ENCODE measurements at places on chromosomes 1 and 21.

DNA sequence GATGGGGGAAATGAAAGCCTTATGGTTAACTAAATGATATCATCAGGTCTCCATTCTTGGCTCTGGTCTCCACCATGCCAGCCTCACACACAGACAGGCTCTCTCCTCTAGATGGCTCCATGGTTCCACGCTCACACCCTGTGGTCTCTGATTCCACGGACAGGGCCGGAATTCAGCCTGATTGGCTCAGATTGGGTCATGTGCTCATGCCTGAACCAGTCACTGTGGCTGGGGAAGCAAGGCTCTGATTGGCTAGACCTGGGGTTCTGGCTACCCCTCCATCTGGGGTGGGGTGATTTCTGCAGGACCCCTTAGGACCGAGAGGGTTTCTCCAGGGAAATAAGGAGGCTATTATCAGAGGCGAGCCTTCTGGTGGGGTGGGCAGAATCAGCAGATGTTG lies 277.0 kb downstream of the PTPRU start:
- no peak for DNase-seq

DNA sequence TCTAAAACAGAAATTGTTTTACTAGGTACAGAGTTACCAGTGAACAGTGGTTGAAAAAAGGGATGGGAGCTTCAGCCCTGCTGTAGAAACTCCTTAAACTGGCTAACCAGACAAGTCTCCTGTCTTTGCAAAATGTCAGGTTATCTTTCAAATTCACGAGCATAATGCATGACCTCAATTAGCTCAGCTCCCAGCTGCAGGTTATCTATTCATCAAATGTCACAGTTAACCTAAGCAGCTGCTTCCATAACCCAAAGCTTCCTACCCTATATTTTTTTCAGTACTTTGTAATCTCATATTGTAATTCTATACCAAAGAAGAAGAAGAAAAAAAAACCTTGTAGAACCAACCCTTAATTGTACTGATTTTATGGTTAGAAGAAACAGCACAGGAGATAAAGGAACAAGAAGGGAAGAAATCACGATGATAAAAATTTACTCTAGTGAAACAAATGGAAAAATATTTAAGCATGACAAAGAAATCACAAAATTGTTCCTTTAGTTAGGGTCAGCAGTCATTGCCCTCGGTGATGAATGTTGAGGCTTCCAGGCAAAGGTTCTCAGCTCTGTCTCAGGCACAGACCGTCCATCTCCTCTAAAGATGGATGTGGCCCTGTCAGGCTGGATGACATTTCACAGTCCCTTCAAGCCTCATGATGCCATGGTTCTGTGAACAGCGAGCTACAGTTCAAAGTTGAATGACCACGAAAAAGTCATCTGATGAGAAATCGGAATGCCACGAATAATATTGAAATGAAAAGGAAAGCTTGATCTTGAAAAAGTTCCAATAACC lies 95.9 kb downstream of the PLD5 start:
- no peak for DNase-seq

GRCh38 chr1:193741228-193741627 lies 554.8 kb upstream of the B3GALT2 start:
- no peak for DNase-seq

GRCh38 chr1:226425431-226426031 lies 17.6 kb upstream of the PARP1 start:
- DNase-seq, result no peak

DNA sequence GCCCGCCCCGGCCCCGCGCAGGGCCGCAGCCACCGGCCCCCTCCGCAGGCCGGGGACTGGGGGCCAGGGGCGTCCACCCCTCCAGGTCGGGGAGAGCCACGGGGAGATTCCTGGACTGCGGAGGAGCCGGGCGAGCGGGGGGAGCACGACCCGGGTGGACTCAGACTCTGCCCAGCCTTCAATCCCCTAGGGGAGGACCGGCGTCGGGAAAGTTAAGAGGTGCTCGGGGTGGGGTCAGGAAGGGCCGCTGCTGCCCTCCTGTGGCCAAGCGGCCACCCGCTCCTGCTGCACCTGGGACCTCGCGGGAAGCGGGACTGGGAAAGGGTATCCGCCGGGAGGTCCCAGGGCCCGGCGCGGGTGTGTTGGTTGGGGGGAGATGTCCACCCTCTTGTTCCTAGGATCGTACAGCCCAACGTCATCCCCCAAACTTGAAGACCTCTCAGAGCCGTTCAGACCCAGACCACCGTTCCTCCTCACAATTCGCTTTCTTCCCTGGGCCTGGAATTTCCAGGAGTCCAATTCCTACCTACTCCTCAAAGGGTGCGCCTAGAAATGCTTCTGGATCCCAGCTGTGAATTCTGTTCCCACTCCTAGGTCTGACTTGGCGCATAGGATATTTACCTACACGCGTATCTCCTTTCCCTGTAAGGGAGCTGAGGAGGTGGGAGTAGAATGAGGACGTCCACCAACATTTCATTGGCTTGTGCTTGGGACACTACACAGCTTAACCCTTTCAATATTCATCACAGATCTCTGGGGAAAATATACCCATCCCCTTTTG lies 484 bp upstream of the RHOC start:
- peak; percentile 57 for DNase-seq
